ENCODE measurements at places on chromosomes 4 and X. TPM values are rescaled to one million over a fixed set of nuclear protein-coding genes. Genes with fewer than 3 reads are reported as not detected.

DNA sequence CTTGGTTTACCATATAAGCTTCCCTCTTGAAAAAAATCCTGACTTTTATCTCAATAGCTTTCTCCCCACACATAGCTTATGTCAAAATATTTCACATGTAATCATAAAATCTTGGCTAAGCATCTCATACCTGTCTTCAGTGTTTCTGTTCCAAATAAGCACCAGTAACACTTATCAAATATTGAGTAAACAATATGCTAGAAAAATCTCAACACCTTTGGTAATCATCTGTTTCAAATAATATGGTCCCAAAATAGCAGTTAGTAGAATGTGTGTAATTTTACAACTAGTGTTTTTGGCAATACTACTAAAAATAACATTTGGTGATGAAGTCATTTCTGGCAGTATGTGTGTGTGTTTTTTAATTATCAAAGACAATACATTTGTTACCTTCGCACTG, 2138.2 kb downstream of the PCDH7 start:
- H3K27me3 ChIP-seq, result no peaks in the 10 kb centered on the region
- DNase-seq, result no peak

- no peaks in the 10 kb centered on the region for H3K36me3 ChIP-seq
- H3K27ac ChIP-seq, result no peak overlapping the region
- DNase-seq, result no peak
- no peaks in the 10 kb centered on the region for H3K27me3 ChIP-seq
Observed at GRCh38 chrX:11189097-11189496, 78.0 kb downstream of the HCCS start.

GRCh38 chr4:84672177-84672576, 89.2 kb downstream of the CDS1 start:
- H3K36me3 ChIP-seq, result no peaks in the 10 kb centered on the region
- no peak for DNase-seq
- no peak overlapping the region for H3K27ac ChIP-seq
- H3K4me1 ChIP-seq, result no peaks in the 10 kb centered on the region
- H3K4me3 ChIP-seq, result no peak overlapping the region
- H3K27me3 ChIP-seq, result no peaks in the 10 kb centered on the region

DNA sequence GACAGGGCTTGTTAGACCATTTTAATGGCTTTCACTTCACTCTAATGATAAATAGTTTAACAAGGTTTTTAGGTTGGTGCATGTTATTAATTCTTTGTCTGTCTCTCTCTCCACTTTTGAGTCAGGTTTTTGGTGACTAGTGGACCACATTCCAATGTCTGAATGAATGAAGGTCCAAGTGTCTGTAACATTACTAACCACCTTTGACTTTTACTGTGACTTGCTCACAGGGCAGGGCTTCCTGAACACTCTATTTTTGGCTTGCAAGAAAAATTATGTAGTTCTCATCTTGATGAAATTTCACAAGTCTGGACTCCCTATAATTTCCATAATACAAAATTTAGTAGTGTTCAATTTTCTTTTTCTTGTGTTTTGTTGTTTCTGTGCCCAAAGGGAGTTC, 78.9 kb upstream of the BMPR1B start:
- H3K27me3 ChIP-seq, result no peaks in the 10 kb centered on the region
- H3K27ac ChIP-seq, result no peak overlapping the region
- H3K36me3 ChIP-seq, result no peaks in the 10 kb centered on the region
- DNase-seq, result no peak
- H3K4me1 ChIP-seq, result no peaks in the 10 kb centered on the region

GRCh38 chr4:42588909-42589308, 68.0 kb downstream of the ATP8A1 start:
- no peak overlapping the region for H3K27ac ChIP-seq
- H3K4me3 ChIP-seq, result no peak overlapping the region
- H3K4me1 ChIP-seq, result no peaks in the 10 kb centered on the region

GRCh38 chr4:170529748-170530722, 440.3 kb upstream of the AADAT start:
- H3K36me3 ChIP-seq, result no peaks in the 10 kb centered on the region
- peaks cover 3% of the 10 kb centered on the region for H3K27me3 ChIP-seq
- no peak for DNase-seq

DNA sequence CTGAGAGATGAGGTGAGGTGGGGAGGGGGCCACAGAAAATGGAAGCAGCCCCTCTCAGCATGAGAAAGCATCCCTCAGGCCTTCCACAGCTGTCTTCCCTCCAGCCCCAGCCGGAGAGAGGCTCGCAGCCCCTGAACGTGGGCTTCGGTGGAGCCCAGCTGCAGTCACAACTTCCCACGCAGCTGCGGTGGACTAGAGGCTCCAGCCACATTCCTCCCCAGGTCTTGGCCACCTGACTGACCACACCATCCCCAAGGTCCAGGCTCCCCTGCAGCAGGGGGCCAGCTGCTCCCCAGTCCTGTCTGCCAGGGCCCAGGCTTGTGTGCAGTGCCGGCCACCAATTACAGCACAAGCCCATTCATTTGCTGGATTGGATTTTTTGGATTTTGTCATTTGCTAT, 212.3 kb upstream of the BCOR start:
- H3K36me3 ChIP-seq, result no peaks in the 10 kb centered on the region
- H3K27me3 ChIP-seq, result no peaks in the 10 kb centered on the region
- peaks cover 1% of the 10 kb centered on the region for H3K4me1 ChIP-seq
- DNase-seq, result no peak

DNA sequence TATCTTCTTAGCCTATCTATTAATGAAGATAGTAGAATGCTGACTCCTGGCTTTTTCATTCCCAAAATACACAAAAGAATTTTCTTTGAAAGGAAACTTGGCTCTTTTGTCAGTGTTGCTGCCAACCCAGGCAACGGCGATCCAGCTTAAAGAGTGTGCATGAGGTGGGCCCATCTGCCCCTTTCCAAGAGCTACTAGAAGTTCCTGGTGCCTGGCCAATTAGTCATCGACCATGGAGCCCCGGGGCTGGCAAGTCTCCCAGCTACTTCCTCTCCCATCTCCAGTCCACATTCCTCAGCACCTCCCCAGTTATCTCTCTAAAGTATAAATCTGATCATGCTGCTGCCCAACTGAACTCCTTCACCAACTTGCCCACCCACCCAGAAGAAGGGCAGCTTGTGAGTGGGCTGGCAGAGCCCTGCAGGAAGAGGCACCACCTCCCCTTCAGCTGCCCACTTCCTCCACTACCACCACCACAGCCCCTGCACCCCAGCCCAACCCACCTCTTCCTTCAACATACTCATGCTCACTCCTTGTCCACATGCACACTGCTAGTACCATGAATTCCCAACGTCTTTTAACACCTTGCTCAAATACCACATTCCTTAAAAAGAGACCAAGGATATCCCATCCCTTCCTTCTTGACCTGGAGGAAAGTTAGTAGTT, 158.2 kb upstream of the MAP3K15 start:
- H3K27ac ChIP-seq, result no peak overlapping the region
- H3K36me3 ChIP-seq, result no peaks in the 10 kb centered on the region
- H3K27me3 ChIP-seq, result no peaks in the 10 kb centered on the region
- peak; percentile 48 for DNase-seq

DNA sequence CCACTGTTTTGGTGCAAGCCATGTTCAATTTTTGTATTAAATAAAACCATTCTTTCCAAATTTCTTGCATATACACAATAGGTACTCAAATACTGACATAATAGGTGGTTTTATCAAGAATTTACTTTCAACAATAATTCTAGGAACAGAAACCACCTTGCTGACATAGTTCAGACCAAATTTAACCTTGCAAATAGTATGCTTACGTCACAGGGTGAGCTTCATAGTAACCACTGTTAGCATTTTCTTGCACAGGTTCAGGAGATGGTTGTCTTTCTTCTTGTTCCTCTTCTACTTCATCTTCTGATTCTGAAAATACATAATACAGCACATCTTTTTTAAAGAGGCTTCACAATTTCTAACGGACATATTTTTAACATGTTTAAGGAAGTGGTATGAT, 17.6 kb downstream of the G3BP2 start:
- no peaks in the 10 kb centered on the region for H3K36me3 ChIP-seq
- H3K4me3 ChIP-seq, result no peak overlapping the region
- H3K27ac ChIP-seq, result no peak overlapping the region
- H3K27me3 ChIP-seq, result no peaks in the 10 kb centered on the region
- H3K4me1 ChIP-seq, result no peaks in the 10 kb centered on the region
- DNase-seq, result no peak

GRCh38 chr4:4490816-4491215, 51.0 kb downstream of the STX18 start:
- DNase-seq, result no peak
- H3K27ac ChIP-seq, result peak overlapping the region; percentile 47
- H3K27me3 ChIP-seq, result no peaks in the 10 kb centered on the region
- H3K4me3 ChIP-seq, result no peak overlapping the region
- H3K4me1 ChIP-seq, result peaks cover 7% of the 10 kb centered on the region

DNA sequence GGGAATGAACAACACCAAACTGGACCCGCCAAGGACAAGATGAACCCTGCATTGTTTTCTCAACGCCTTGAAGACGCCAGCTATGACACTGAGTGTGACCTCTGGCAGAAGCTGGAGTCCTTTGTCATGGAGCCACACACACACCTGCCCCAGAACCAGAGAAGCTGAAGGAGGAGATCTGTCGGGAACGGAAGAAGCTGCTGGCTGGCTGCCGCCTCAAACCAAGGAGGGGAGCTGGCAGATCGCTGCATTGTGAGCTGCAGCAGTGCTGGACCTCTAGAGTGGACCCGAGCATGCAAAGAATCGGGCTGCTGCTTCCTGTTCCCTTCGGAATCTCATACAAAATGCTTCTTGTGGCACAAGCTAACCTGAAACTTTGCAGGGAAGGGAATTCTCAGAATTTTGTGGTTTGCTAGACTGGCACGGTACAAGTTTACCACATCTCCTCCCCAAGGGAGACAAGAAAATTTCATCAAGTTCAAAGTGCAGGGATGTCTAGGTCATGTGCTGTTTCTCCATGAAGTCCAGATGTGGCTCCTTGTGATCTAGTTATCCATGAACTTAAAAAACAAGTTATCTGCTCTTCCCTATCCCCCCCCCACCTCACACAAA, 23.4 kb upstream of the GLRB start:
- no peaks in the 10 kb centered on the region for H3K27me3 ChIP-seq
- no peak for DNase-seq
- no peaks in the 10 kb centered on the region for H3K4me1 ChIP-seq
- no peak overlapping the region for H3K27ac ChIP-seq

DNA sequence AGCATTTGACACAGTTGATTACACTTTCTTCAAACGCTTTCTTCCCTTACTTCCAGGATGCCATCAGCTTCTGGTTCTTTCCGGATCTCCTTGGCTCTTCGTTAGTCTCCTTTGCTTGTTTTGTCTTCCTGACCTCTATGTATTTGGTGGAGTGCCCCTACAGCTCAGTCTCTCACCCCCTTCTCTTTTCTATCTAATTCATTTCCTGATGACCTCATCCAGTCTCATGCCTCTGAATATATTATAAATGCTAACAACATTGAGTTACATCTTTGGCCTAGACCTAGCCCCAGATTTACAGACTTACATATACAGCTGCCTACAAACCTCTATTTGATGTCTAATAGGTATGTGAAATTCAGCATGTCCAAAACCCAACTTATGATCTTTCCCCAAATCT, 16.5 kb upstream of the LEF1 start:
- H3K36me3 ChIP-seq, result no peaks in the 10 kb centered on the region
- DNase-seq, result no peak
- no peak overlapping the region for H3K4me3 ChIP-seq
- H3K4me1 ChIP-seq, result no peaks in the 10 kb centered on the region

The FGFBP2 gene
- 0.60 TPM for total RNA-seq

The GJB1 gene
- total RNA-seq, result 5.6 TPM

Measured in ovary (tissue), 10 donors.